ENCODE measurements at places on chromosomes 2 and 18. TPM values are rescaled to one million over a fixed set of nuclear protein-coding genes. Genes with fewer than 3 reads are reported as not detected.

The PLGLB1 gene
- 12.9 TPM for total RNA-seq

The XDH gene
- 0.06 TPM for total RNA-seq

DNA sequence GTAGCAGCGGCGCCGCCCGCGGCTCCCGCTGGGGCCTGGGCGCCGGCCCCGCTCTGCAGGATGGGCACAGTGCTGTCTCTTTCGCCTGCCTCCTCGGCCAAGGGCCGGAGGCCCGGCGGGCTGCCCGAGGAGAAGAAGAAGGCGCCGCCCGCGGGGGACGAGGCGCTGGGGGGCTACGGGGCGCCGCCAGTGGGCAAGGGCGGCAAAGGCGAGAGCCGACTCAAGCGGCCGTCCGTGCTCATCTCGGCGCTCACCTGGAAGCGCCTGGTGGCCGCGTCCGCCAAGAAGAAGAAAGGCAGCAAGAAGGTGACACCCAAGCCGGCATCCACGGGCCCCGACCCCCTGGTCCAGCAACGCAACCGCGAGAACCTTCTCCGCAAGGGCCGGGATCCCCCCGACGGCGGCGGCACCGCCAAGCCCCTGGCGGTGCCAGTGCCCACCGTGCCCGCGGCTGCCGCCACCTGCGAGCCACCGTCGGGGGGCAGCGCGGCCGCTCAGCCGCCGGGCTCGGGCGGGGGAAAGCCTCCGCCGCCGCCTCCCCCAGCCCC lies 369 bp downstream of the CDK5R2 start:
- no peak for DNase-seq
- no peaks in the 10 kb centered on the region for H3K4me1 ChIP-seq
- no peak overlapping the region for H3K27ac ChIP-seq
- no peaks in the 10 kb centered on the region for H3K36me3 ChIP-seq
- peaks cover 69% of the 10 kb centered on the region for H3K27me3 ChIP-seq

DNA sequence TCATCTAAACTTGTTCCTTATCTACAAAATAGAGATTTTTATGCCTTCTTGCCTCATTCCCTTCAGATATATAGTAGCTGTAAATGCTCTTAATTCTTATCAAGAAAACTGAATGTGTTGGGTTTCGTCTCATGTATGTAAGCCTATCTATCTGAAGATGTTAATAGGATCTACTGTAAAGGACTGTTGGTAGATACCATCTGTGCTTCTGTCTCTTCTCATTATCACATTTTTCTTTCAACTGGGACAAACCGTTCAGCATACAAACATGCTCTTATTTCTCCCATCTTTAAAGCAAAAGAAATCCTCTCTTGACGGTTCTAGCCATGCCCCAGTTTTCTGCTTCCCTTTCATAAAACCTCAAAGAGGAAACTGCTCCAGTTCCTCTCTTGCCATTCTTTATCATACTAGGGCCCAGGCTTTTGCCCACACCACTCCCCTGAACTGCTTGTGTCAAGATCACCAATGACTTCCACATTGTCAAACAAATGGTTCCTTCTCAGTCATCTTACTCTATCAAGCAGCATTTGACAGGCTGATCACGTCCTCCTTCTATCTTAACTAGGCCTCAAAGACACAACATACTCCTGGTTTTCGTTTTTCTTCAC lies 88.7 kb downstream of the ARHGEF33 start:
- H3K36me3 ChIP-seq = no peaks in the 10 kb centered on the region
- H3K27me3 ChIP-seq = no peaks in the 10 kb centered on the region
- DNase-seq = no peak
- H3K27ac ChIP-seq = no peak overlapping the region
- H3K4me1 ChIP-seq = no peaks in the 10 kb centered on the region

- H3K27ac ChIP-seq = no peak overlapping the region
- no peak for DNase-seq
- no peaks in the 10 kb centered on the region for H3K4me1 ChIP-seq
- no peaks in the 10 kb centered on the region for H3K27me3 ChIP-seq
These were observed 61.5 kb downstream of the VRK2 start for GRCh38 chr2:58107803-58108710.

DNA sequence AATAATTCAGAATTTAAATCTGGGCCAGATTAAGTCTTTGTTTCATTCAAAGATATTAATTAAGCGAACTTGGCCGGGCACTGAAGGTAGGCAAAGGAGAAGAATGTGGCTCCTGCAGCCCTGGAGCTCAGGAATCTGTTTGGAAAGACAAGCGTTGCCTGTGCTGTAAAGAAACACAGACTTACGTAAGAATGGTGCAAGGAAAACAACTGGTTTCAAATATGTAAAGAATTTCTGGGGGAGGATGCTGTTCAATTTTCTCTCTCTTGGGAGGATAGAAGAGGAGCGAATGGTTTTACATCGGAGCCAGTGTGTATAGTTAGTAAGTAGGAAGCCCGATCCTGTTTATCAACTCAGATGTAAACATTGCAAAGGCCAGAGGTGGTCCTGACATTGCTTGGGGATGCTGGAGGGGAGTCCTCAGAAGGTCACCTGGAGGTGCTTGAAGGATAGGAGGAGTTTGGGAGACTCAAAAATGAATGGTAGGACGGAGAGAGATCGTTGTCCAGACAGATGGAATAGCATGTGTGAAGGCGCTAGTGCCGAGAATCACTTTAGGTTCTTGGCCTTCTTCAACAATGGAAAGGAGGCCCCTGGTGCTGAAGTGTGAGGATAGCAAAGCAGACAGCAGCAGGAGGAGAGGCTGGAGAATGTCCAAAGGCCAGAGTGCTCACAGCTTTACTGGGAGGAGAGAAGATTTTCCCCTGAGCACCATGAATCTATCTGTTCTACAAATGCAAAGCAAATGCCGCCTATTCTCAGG lies 456.1 kb downstream of the LPIN1 start:
- no peak overlapping the region for H3K4me3 ChIP-seq
- no peak for DNase-seq
- H3K4me1 ChIP-seq = no peaks in the 10 kb centered on the region
- H3K27me3 ChIP-seq = no peaks in the 10 kb centered on the region
- no peaks in the 10 kb centered on the region for H3K36me3 ChIP-seq

DNA sequence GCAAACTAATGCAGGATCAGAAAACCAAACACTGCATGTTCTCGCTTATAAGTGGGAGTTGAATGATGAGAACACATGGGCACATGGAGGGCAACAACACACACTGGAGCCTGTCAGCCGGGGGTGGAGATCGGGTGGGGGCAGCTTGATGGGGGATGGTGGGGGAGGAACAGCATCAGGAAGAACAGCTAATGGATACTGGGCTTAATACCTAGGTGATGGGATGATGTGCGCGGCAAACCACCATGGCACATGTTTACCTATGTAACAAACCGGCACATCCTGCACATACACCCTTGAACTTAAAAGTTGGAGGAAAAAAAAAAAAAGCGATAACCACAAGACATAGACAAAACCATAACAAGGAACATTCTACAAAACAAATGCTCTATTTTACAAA lies 10.4 kb downstream of the CHMP3 start:
- no peak overlapping the region for H3K4me3 ChIP-seq
- no peaks in the 10 kb centered on the region for H3K27me3 ChIP-seq
- DNase-seq = peak; percentile 25
- H3K36me3 ChIP-seq = no peaks in the 10 kb centered on the region
- H3K27ac ChIP-seq = no peak overlapping the region

GRCh38 chr2:142796588-142796987 lies 80.9 kb upstream of the KYNU start:
- H3K4me1 ChIP-seq = no peaks in the 10 kb centered on the region
- no peak overlapping the region for H3K27ac ChIP-seq
- no peak overlapping the region for H3K4me3 ChIP-seq
- no peaks in the 10 kb centered on the region for H3K36me3 ChIP-seq
- DNase-seq = no peak
- H3K27me3 ChIP-seq = no peaks in the 10 kb centered on the region

DNA sequence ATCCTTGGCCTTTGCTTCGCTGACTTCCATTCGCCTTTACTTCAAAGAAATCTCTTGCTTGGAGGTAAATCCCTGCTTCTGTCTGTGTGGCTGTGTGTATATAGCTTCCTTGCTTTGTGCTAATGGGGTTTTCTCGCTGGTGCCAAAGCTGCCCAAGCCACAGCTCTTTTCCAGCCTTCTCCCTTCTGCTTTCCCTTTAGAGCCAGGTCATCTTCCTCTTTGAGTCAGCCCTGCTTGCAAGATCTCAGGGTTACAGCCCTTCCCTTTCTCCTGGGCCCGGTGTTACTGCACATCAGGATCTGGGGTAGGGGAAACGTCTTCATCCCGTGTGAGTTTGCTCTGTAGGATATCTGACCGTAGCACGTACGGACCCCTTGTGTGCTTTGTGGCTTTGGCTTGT lies 19.1 kb downstream of the EIF4E2 start:
- no peaks in the 10 kb centered on the region for H3K27me3 ChIP-seq
- no peak overlapping the region for H3K4me3 ChIP-seq
- peaks cover 82% of the 10 kb centered on the region for H3K36me3 ChIP-seq
- DNase-seq = no peak

The ANKRD44 gene
- total RNA-seq = 232 TPM

DNA sequence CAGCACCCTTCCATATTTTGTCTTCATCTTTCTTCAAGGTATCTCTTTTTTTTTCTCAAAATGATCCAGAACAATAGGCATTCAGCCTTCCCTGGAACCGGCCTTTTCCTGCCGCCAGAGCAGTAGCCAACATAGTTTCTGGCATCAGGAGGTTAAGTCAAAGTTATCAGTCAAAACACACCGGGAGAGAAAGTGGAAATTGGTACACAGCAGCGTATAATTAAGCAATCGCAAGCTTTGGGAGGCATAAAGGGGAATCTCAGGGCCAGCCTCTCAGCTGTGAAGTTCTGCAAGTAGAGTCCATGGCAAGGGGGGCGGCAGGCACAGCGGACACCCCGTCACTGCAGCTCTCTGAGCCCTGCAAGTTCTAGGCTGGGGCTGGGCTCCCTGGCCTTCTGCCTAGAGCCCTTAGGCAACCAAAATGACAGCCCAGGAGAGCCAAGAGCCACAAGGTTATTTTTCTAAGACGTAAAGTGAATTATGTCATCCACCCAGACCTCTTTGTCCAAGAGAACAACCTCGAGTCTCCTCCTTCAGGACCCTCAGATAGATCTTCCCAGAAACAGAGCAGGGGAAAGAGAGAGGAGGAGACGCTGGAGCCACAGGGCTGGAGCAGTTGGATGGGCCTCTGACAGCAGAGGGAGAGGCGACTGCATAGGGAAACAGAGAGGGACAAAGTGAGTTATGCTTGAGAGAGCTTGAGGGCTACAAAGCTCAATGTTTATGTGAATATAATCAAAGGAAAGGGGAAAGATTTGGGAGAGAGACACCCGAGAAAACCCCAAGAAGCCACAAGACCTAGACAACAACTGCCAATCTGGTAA lies 114.7 kb downstream of the BCL2L11 start:
- no peak overlapping the region for H3K4me3 ChIP-seq
- no peaks in the 10 kb centered on the region for H3K4me1 ChIP-seq
- H3K27ac ChIP-seq = no peak overlapping the region
- no peak for DNase-seq

The GDF7 gene
- 0.12 TPM for total RNA-seq

- H3K27ac ChIP-seq = no peak overlapping the region
- H3K36me3 ChIP-seq = no peaks in the 10 kb centered on the region
- H3K4me1 ChIP-seq = no peaks in the 10 kb centered on the region
These were observed 47.1 kb upstream of the CELF4 start for GRCh38 chr18:37612524-37613252.

- no peaks in the 10 kb centered on the region for H3K36me3 ChIP-seq
- H3K27ac ChIP-seq = peak overlapping the region; percentile 30
- H3K27me3 ChIP-seq = no peaks in the 10 kb centered on the region
- peaks cover 18% of the 10 kb centered on the region for H3K4me1 ChIP-seq
These were observed 947 bp downstream of the ITSN2 start for GRCh38 chr2:24359129-24360049.

The ACTG2 gene
- total RNA-seq = 0.79 TPM

The GATA6 gene
- 0.96 TPM for total RNA-seq

GRCh38 chr2:237662671-237663093 lies 35.3 kb downstream of the LRRFIP1 start:
- H3K27me3 ChIP-seq = no peaks in the 10 kb centered on the region
- no peaks in the 10 kb centered on the region for H3K36me3 ChIP-seq
- peak; percentile 32 for DNase-seq
- no peak overlapping the region for H3K27ac ChIP-seq
- H3K4me1 ChIP-seq = peaks cover 4% of the 10 kb centered on the region

The LOXL3 gene
- total RNA-seq = 0.45 TPM

- no peak overlapping the region for H3K27ac ChIP-seq
- no peak for DNase-seq
- H3K36me3 ChIP-seq = no peaks in the 10 kb centered on the region
- H3K27me3 ChIP-seq = peaks cover 8% of the 10 kb centered on the region
- H3K4me3 ChIP-seq = peak overlapping the region; percentile 60
These were observed 919 bp upstream of the CYP1B1 start for GRCh38 chr2:38076710-38077430.

The NT5DC4 gene
- total RNA-seq = not detected

DNA sequence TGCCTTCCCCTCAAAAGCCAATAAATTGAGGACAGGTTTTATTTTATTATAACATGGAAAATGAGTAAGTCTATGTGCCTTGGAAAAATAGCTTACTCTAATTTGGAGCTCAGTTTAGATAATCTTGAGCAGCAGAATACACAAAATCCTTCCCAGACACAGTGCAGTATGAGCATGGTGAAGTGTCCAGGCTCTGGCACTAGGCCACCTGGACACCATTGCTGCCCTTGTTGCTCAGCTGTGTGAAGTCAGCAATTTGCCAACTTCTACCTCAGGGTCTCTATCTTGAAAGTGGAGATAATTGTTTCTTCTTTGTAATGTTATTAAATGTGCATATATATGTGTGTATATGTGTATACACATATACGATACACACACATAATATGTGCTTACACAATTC lies 104.9 kb upstream of the CAVIN2 start:
- no peaks in the 10 kb centered on the region for H3K4me1 ChIP-seq
- no peaks in the 10 kb centered on the region for H3K27me3 ChIP-seq
- no peaks in the 10 kb centered on the region for H3K36me3 ChIP-seq

Measured in T-cell (primary cell).